ENCODE measurements at places on chromosomes 4 and X.
A peak's percentile ranks its signal among the peaks of the same experiment; 100 is the strongest.

GRCh38 chrX:109952985-109953905, 49.7 kb upstream of the TMEM164 start:
- DNase-seq, result no peak

GRCh38 chrX:31847773-31848172, 775.9 kb upstream of the FTHL17 start:
- no peak for DNase-seq

DNA sequence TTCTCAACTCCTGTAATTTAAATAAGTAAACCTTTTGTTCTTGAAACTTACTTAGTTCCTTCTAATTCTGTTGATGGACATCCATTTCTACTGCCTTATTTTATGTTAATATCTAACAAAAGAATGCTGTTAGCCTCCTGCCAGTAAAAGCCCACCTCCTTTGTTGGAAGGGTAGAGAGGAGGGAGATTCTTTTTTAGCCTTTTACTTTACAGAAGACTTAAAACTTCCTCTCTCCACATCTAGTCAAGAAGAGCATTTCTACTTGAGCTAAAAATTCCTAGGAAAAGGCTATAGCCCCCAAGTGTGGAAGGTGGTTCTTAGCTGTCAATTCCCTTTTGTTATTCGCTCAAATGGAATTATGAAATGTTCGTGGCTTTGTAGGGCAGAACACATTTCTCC, 118.7 kb downstream of the ZIC3 start:
- DNase-seq, result no peak

GRCh38 chr4:112001041-112001440, 144.2 kb upstream of the FAM241A start:
- DNase-seq, result no peak

- DNase-seq, result no peak
Observed at GRCh38 chr4:114924311-114924710, 189.1 kb downstream of the NDST4 start.

- no peak for DNase-seq
Observed at GRCh38 chrX:136534131-136534530, 2.1 kb downstream of the VGLL1 start.

DNA sequence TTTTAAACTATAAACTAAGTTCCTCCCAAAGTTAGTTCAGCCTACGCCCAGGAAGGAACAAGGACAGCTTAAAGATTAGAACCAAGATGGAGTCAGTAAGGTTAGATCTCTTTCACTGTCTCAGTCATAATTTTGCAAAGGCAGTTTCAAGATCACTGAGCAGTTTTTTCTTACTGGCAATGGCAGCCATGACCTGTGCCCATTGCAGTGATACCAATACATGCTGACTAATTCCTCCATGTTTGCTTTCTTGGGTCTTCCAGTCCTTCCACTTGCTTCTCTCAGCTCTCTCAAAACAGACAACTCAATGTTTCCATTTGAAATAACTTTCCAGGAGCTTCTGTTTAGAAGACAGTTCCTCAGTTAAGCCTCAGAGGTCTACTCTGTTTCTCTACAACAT, 79.5 kb downstream of the PCDH18 start:
- no peak for DNase-seq

DNA sequence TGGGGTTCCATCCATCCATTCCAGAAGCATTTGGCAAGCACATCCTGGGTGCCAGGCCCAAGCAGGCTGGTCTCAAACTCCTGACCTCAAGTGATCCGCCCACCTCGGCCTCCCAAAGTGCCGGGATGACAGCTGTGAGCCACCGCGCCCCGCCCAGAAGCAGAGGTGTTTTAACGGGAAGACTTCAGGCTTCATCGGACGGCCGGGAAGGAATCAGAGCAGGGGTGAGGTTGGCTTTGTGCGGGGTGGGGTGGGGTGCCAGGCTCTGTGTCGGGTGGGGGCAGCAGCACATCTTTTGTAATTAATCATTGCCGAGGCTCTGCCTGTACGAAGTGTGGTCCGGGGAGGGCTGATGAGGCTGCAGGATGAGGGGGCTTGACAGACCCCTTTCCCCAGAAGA, 5.1 kb upstream of the SLC25A6 start:
- no peak for DNase-seq

DNA sequence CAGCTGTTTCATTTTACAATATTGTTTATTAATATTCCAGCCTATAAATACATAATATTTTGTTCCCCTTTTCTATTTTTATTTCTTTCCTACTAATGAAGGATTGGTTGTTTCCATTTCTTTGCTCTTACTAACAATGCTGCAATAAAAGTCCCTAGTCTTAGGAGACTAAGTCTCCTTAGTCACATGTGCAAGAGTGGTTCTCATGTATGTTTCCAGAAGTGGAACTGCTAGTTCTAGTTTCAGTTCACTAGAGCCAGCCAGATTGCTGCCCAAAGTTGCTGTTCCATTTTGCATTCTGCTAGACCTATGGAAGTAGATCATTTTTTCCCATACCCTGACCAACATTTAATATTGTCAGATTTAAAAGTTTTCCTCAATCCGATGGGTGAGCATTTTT, 44.3 kb downstream of the CNGA1 start:
- DNase-seq, result no peak

GRCh38 chr4:85953651-85954018, 406.2 kb downstream of the MAPK10 start:
- DNase-seq, result no peak

GRCh38 chr4:47278631-47279030, 184.9 kb downstream of the COMMD8 start:
- DNase-seq, result no peak

DNA sequence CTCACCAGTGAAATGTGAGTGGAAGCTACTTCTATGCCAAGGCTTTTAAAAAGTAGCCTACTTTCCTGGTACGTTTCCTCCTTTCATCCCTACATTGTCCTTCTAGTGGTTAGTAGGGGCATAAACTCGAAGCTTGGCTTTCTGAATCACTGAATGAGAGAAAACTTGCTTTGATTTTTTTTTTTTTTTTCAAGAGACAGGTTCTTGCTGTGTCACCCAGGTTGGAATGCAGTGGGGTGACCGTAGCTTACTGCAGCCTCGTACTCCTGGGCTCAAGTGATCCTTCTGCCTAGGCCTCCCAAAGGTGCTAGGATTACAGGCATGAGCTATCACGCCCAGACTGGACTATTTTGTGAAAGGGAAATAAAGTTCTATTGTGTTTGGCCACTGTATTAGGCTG, 89.1 kb upstream of the IGFBP7 start:
- DNase-seq, result no peak

- DNase-seq, result no peak
Observed at GRCh38 chr4:80154545-80154933, 42.8 kb upstream of the PRDM8 start.

DNA sequence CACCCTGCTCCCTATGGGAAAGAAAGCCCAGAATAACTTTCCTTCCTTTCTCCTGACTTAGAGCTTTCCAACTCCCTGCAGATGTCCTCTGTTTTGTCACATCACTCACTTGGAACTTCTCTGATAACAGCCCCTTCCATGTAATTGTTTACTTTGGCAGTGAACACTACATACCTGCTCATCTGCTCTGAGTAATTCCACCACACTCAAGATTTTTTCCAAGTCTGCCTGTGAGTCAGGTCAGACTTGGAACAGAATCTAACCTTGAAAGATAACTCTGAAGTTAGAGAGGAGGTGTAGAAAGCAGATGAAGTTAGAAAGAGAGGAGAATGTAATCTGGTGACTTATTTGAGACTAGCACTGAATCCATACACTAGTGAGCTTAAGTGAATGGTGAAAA, 7.4 kb downstream of the MAGEB10 start:
- DNase-seq, result no peak

- no peak for DNase-seq
Observed at GRCh38 chrX:15059474-15059873, 186.3 kb downstream of the MOSPD2 start.

DNA sequence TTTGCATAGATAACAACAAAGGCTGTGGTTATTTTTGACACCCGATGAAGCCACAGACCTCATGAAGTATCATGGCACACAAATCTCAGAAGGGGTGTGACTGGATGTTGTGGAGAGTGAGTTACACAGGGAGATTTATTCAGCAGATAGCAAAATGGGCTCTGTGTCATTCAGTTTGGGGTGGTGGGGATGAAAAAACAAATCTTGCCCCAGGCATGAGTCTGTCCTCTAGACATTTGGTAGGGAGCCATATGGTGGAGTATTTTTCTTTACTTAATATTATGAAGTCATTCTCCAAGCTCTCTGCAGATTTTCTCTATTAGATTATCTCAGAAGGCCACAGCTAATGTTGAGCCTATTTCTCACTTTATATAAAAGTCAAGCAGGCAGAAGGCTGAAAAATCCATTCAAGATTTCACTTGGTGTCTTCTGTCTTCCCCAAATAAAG, 277.1 kb upstream of the TENM3 start:
- no peak for DNase-seq

- no peak for DNase-seq
Observed at GRCh38 chrX:115561605-115562479, 868 bp downstream of the PLS3 start.

- peak; percentile 68 for DNase-seq
Observed at GRCh38 chr4:38179690-38180377, 219.6 kb downstream of the PTTG2 start.

DNA sequence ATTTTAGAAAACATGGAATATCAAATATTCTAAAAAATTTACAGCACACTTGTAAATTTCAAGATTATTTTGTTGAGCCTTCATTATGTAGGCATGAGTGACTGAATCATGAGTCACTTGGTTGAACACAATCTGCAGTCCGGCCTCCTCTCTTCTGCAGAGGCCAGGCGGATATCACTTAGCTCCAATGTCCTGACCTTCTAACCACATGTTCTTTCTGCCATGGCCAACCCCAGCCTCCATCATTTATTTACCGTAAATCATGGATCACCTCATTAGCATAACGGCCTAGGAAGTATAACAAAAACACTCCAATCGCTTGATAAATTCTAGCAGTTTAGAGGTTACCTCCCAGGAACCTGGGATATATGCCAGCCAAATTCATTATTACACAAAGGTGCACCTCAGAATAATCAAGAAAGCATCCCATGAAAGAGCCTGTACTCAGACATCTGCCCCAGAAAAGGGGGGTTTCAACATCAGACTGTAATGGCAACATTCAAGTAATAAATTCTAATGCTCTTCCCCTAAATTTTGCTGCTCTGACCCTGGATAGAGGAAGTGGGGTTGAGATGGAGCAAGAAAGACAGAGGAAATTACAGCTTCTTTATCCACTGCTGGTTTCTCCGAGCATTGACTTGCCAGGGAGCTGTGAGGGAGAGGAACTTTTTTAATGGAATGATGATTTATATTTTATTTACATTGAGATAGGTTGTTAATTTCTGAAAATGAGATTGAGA, 2153.6 kb upstream of the AGA start:
- no peak for DNase-seq

- DNase-seq, result no peak
Observed at GRCh38 chrX:141175786-141176185, 1.1 kb downstream of the LDOC1 start.

DNA sequence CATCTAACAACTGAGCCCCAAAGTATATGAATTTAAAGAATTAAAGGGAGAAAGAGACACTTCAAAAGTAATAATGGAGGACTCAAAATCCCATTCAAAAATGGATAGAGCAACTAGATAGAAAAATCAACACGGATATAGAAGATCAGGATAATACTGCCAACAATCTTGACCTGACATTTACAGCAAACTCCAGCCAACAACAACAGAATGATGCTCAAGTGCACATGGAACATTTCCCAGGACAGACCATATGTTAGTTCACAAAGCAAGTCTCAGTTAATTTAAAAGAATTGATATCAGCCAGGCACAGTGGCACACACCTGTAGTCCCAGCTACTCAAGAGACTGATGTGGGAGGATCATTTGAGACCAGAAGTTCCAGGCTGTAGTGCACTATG, 72.0 kb upstream of the SMARCAD1 start:
- no peak for DNase-seq

- DNase-seq, result no peak
Observed at GRCh38 chr4:117664706-117665444, 369.4 kb upstream of the NDST3 start.

DNA sequence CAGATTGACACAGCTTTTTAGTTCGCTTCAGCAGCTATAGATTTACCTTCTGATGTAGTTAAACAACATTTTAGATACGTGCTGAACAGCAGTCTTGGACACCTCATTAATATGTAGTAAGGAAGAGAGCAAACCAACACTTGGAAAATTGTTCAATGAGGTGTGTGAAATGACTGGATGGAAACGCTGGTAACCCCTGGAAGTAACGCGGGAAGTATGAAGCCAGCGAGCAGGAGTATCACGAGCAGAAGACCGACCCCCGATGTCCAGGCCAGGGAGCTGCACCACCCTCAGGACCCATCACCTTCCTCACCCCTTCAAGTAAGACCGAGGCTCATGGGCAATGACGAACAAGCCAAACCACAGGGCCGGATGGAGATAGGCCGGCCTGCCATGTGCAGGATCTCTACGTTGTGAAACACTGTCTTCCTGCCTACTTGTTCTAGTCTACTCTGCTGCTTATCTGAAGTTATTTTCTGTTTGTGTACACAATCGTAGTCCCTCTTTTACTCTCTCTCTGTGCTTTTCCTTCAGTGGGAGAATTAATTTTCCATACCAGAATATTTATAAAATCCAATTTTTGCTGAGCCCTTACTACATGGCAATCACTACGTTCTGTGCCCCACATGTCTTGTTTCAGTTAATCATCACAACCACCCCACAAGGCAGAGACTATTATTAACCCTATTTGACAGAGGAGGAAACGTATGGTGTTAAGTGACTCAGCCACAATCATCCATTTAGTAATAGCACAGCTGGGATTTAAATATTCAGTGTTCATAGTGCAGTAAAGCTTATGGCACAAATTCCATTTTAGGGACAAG, 221.7 kb downstream of the APBB2 start:
- no peak for DNase-seq

- no peak for DNase-seq
Observed at GRCh38 chr4:95798003-95798402, 41.9 kb upstream of the PDHA2 start.

- DNase-seq, result no peak
Observed at GRCh38 chrX:18793601-18794089, 86.2 kb downstream of the PPEF1 start.

GRCh38 chr4:127791391-127791790, 9.3 kb downstream of the HSPA4L start:
- no peak for DNase-seq

DNA sequence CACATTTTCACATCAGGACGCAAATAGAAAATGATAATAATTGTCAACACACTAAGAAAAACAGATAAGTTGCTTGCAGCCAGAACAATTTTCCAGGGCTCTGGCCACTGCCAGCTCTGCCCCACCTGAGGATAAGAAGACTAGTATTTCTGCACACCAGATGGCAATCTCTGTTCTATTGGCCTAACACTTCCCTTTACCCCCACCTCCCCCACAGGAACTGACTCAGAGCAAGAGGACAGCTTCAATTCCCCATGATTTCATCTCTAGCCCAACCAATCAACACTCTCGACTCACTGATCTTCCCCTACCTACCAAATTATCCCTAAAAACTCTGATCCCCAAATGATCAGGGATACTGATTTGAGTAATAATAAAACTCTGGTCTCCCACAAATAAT, 164.0 kb downstream of the SMARCA1 start:
- no peak for DNase-seq

- no peak for DNase-seq
Observed at GRCh38 chr4:24640366-24640765, 56.0 kb upstream of the DHX15 start.

- DNase-seq, result no peak
Observed at GRCh38 chr4:7191546-7192251, 639 bp upstream of the SORCS2 start.

- no peak for DNase-seq
Observed at GRCh38 chr4:106852426-106852825, 183.7 kb downstream of the DKK2 start.

Measured in activated CD4-positive, alpha-beta T cell treated with anti-CD3 and anti-CD28 coated beads for 1 hour (primary cell).